NCI-H69 (cell line): ENCODE measurements at places on chromosomes 3 and 15.

- DNase-seq: peak; percentile 82
Observed at GRCh38 chr3:127547761-127548605, 42.5 kb downstream of the TPRA1 start.

DNA sequence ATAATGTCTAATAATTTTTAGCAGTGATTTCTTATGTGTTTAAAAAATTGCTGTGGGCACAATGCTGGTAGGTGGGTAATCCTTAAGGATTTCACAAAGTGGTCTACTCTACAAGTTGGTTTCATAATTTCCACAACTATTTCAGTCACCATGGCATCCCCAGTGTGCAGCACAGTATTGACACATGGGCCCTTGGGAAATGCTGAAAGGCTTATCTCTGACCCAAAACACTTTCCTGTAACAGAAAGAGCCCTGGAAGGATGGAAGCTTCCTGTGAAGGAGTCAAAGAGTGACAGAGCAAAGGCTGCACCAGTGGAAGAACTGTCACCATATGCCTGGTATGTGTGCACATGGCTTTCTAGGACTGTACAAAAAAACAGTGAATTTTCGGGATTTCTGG lies 153.7 kb downstream of the ANO10 start:
- DNase-seq: no peak

DNA sequence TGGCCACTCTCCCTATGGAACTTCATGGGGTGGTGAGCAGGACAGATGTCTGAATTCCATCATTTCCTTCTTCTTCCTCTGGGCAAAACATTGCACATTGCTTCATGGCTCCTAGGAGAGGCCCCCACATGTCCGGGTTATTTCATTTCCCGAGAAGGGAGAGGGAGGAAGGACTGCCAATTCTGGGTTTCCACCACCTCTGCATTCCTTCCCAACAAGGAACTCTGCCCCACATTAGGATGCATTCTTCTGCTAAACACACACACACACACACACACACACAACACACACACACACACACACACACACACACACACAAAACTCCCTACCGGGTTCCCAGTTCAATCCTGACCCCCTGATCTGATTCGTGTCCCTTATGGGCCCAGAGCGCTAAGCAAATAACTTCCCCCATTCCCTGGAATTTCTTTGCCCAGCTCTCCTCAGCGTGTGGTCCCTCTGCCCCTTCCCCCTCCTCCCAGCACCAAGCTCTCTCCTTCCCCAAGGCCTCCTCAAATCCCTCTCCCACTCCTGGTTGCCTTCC lies 1.9 kb downstream of the RHO start:
- no peak for DNase-seq

DNA sequence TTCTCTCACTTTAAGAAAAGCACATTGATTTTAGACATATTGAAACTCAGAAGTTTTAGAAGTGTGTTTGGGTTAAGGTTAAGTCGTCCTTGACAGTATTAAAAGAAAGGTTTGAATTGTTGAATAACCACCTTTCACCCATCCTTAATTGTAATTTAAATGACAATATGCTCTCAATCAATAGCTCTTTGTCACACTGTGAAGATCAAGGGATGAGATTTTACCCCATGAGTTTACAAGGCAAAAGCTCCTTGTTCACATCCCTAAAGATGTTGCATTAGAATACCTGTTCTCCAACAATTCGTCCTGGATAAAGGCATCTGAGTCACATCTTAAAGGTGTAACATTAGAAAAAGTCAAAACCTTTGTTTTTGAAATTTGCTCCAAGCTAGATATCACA lies 220.4 kb upstream of the MDFIC2 start:
- DNase-seq: no peak

- DNase-seq: no peak
Observed at GRCh38 chr15:75200391-75200764, 1.3 kb upstream of the C15orf39 start.

GRCh38 chr3:5891711-5892110 lies 704.2 kb downstream of the EDEM1 start:
- peak; percentile 26 for DNase-seq

DNA sequence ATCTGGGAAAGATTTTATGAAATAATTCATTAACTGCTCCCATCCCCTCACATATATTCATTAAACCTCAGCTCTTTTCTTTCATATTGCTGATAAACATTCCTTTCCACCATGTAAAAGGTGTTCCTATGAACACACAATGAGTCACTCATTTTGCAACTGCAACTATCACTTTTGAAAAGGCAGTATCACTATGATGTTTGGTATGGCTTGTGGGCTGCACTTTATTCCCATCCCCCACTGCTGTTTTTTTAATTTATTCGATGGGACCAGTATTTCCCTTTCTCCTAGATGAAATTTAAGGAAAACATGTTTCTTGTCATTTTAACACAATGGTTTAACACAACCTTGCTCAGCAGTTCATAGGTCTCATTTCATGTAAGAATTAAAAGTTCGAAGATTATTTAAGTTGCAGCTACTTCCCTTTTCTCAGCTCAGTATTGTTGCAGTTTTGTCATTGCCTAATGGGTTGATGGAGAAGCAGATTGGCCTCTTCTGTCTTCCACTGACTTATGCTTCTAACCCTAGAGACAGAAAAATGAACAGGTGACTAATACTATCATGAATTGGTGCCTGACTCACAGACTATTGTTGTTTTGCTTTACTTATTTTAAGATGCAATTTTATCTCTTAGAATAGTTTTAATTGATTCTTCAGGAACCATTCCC lies 280.3 kb downstream of the ZPLD1 start:
- no peak for DNase-seq

DNA sequence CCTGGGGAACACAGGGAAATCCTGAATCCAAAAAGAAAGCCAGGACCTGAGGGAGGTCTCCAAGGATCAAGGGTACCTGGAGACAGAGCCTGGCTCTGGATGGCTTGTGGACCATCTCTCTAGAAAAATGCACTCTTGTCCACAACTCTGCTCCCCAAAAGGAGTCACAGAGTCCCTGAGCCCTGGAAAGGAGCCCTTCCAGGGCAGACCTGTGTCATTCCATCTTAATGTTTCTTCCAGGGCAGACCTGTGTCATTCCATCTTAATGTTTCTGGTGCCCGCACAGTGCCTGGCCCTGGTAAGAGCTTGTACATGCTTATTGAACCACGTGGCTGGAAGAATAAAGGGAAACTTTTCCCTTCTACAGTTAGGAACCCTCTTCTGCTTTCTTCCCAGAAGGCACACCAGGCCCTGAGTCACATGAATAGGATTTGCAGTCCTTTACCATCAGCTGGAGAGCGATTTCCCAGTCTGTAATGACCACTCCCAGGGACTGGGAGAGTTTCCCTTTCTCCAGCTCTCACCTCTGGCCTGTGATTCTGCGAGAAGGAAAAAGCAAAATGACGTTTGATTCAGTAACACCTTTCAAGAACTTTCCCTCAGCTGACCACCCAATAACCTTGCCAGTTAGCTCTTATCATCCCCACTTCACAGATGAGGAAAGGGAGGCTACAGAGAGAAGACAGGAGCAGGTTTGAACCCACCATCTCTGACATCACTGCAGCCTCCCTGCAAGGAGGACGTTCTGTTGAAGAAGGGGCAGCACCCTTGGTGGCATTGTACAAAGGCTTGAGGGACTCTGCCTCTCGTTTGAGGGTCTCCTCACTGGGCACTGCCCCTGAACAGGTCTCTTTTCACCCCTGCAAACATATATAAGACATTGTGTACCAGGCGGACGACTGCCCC lies 35.8 kb upstream of the SLCO2A1 start:
- DNase-seq: no peak

DNA sequence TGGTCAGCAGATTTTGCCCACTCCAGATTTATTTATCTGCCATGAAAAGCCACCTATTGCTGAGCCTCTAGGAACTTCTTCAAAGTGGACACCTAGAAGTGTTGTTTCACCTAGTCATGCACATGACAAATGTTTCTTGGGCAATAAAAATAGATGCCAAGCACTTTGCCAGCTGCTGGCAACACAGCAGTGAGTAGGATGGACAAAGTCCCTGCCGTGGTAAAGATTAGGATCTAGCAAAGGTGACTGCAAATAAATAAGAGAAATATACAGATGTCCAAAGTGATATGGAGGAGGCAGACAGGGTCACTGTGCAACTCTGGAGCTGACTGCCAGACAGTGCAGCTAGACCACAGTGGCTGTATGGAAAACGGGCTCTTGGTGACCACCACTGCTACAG lies 137.9 kb downstream of the SUCLG2 start:
- peak; percentile 6 for DNase-seq

DNA sequence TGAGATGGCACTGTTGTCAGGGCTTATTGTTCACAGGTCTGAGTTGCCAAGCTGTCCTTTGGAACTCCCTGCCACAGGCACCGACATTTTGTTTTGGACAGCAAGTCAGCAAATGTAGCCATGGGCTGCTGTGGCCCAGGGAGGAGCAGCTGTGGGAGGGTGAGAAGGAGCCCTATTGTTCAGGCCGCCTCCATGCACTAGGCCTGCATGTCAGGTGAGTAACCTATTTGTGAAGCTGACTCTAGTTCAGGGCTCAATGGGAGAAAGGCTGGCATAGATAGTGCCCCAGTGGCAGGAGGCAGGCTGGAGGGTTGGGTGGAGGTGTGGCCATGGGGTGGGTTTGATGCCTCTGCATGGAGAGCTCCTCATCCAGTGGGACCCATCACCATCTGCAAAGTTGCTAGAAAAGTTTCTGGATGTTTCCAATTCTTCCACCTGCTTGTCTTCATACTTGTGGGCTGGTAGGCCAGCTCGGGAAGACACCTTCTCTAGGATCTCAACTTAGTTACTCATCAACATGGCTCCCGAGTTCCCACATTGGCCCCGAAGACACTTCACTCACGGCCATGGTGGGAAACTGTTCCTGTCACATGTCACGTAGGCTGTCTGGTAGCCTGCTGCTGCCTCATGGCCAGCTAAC lies 19.5 kb downstream of the AMOTL2 start:
- DNase-seq: no peak

DNA sequence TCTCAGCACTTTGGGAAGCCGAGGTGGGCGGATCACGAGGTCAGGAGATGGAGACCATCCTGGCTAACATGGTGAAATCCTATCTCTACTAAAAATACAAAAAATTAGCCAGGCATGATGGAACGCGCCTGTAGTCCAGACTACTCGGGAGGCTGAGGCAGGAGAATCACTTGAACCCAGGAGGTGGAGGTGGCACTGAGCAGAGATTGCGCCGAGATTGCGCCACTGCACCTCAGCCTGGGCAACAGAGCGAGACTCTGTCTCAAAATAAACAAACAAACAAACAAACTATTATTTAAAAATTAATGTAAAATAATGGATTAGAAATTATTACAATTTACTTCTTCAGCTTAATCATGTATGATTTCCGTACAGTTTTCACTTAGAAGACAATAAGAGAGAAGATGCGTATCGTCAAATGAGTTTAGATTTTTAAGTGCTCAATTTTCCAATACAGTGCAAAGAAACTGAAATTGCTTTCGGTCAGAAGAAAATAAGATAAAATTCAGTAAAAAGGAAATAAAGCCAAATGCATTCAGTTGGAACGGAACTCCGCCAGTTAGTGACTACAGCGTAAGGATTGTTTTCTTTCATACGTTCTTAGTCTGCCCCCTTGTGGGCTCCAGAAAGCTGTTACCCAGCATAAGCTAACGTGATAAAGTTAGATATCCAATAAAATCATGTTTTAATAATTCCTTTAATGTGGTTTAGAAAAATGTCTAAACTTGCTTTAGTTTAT lies 24.8 kb downstream of the AADAC start:
- peak; percentile 74 for DNase-seq

GRCh38 chr15:79194386-79194785 lies 88.1 kb upstream of the ANKRD34C start:
- no peak for DNase-seq

DNA sequence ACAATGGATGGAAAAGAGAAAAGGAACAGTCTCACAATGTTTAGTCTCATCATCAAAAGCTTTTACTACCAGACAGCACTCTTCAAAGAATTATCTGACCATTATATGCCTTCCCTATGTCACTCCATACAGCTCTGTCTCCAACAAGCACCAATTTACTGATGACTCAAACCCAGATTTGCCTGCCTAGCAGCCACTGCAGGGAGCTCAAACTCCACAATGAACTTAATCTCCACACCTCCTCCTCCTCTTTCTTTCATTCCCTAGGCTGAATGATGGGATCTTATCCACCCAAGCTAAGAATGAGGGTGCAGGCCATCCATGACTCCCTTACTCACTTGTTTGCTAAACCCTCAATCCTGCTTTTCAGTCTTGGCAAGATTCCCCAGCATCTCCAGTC lies 45.5 kb downstream of the NBEAL2 start:
- no peak for DNase-seq

DNA sequence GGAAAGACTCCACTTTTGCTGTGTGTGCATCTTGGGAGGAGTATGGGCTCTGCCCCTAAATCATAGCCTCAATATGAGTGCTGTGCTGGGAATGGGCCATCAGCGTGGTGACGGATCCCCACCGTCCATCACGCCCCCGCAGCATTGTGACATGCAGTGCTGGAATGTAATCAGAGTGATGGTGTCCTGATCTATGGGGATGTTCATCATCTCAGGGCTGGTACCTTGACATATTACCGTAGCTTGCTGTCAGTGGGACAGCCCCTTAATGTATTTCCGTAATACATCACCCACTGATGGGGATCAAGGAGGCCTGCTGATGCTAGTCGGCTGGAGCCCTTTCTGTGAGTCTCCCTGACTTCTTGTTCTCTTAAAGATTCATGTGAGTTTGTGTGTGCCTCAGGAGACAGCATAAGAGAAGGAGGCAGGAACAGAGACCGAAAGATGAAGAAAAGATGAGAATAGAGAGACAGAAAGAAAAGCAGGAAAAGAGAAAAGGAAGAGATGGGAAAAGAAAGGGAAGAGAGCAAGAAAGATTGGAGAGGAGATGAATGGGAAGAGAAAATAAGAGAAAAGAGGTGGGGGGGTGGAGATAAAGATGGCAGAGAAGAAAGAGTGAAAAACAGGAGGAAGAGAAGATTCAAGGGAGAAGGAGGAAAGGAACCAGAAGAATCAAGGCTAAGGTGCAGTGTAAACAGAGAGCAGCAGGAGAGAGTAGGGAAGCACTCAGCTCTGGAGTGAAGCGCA lies 183.7 kb downstream of the RPLP1 start:
- no peak for DNase-seq

DNA sequence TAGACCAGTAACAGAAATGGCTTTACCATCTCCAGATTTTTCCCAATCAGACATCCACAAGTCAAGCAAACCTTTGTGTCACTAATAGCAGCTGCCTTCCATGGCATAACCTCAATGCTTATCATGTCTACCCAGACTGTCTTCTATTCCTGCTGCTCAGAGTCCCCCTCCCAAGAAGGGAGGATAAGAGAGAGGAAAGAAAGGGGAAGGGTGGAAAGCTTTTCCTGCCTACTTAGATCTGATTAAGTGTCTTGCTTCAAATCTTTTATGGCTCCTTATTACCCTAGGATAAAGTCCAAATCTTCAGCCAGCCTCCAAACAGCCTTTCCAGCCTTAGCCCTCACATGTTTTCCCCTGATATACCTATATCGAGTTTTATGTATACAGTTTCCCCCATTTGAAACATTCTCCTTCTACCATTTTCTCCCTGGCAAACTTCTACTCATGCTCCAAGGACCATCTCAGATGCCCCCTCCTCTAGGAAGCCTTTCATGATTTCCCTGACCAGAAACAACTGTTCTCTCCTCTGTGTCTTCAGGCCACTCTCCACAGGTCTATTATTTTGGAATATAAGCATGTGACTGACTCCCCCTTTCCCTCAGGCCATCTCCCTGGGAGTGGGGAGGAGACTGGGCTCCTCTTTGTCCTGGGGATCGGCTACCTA lies 7.9 kb upstream of the SSUH2 start:
- DNase-seq: no peak
